Ovary (tissue), 10 donors: ENCODE measurements at places on chromosomes 12 and 14. TPM values are rescaled to one million over a fixed set of nuclear protein-coding genes. Genes with fewer than 3 reads are reported as not detected.

SPSB2 gene
- polyA plus RNA-seq = 0.38 TPM

DNA sequence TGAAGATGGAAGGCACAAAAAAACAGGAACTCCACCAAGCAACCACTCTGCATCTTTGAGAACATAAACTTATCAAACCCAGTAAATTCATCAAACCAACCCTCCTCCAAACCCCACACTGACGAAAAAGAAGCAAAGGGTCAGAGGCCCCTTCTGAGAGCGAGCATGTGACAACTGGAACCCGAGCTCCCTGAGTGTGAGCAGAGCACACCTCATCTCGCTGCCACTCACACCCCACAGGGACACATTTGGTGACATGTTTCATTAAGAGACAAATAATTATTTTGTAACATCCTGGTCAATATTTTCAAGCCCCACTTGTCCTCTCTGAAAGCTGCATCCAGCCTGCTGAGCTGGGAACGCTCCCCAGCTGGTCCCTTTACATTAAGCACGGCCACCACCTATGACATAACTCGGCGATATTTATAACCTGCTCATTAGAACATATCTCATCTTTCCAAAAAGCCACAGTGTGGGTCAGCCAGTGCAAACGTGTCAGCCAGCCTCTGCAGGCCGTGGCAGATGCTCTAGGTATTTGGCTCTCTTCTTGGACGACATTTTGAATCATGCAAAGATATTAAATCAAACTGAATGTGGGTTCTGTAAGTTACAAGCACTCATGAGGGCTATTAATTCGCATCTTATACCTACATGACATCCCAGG is 120.1 kb downstream of the TTC7B start:
- H3K4me3 ChIP-seq = no peak overlapping the region
- H3K36me3 ChIP-seq = no peaks in the 10 kb centered on the region
- H3K27me3 ChIP-seq = no peaks in the 10 kb centered on the region
- peaks cover 5% of the 10 kb centered on the region for H3K4me1 ChIP-seq

DNA sequence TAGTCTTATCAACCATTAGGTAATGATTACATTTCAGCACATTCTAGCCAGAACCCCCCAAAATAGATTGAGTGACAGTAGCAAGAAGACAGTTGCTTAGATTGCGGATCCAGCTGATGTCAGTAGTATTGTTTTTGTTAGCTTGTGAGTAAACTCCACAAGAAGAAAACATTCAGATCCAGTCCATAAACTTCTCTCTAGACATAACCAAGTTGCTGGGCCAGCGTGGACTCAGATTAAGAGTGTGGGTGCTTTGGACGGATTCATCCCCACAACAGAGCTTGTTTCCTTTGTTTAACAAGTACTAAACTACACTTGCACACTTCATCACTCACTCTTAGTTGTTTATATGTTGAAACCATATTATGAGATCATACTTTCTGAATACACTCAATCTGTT is 293.4 kb downstream of the NPAS3 start:
- H3K27ac ChIP-seq = no peak overlapping the region
- no peaks in the 10 kb centered on the region for H3K36me3 ChIP-seq
- no peak for DNase-seq
- no peaks in the 10 kb centered on the region for H3K27me3 ChIP-seq

- no peak for DNase-seq
- H3K36me3 ChIP-seq = no peaks in the 10 kb centered on the region
- no peak overlapping the region for H3K4me3 ChIP-seq
- no peaks in the 10 kb centered on the region for H3K27me3 ChIP-seq
- no peaks in the 10 kb centered on the region for H3K4me1 ChIP-seq
- H3K27ac ChIP-seq = no peak overlapping the region
Measured at GRCh38 chr14:53896726-53897125, 59.9 kb downstream of the BMP4 start.

DNA sequence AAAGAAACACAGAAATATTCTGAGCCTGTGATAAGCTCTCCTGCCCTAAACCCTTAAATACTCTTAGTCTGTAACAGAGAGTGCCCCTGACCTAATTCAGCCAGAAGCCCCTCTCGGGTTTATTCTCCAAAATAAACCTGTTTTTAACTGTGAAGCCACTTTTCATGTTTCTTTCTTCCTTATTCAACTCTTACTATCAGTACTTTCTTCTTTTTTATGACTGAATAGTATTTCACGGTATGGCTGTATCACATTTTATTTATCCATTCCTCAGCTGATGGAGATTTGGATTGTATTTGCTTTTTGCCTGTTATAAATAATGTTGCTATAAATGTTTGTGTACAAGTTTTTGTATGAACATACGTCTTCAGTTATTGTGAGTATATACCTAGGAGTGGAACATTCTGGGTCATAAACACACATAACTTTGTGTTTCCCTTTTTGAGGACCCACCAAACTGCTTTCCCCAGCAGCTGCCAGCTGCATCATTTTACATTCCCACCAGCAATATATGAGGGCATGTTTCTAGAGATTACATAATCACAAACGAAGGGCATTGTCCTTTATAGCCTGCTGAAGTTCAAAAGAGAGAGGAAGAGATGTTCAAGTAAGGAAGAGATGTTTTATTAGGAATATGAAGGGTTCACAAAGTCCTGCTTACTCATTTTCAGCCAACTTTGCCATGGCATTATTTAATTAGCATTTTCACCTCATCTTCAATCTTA is 199.4 kb upstream of the NUDT4 start:
- no peaks in the 10 kb centered on the region for H3K27me3 ChIP-seq
- H3K4me1 ChIP-seq = peaks cover 23% of the 10 kb centered on the region
- no peaks in the 10 kb centered on the region for H3K36me3 ChIP-seq
